ENCODE measurements at places on chromosomes 7 and 10.
A peak's percentile ranks its signal among the peaks of the same experiment; 100 is the strongest.

DNA sequence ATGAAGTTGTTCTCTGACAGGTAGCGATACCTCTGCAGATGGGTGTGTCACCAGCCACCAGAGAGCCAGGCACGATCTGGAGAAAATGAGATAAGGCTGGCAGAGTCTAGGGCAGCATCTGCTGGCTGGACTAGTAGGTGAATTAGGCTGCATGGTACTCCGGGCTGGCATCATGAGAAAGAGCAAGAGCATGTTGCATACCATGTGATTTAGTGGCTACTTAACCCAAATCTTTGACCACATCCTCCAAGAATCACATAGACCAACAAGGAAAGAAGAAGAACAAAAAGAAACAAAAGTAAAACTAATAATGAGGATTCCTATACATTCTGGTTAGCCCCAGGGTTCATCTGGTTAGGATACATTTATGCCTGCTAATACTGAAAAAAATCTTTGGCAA, 23.4 kb upstream of the FAM170B start:
- no peak for DNase-seq

DNA sequence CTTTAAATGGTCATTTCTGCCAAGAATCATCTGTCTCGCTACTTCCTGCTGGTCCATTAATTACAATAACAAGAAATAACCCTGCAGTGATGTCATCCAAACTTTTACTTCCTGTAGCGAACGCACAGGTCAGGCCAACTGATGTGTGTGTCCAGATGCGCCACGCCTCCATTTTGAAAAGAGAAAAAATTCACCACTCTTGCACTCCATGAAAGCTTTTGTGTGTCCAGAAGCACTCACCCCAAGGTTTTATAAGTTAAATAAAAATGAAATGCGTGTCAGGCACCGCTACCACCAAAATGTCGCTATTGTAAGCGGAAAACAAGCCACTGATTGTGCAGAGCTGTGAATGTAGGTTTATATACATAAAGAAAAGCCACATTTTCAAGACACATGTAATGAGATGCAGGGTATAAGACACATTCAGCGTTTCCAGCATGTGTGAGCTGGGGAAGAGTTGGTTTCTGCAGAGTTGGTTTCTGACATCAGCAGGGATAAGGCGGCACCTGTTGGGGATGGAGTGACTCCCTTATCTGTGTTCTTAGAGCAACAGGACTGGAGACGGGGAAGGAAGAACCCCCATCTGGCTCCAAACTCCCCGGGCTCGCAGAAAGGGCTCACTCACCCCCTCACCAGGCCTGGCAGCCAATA, 83.3 kb downstream of the CTBP2 start:
- no peak for DNase-seq

- DNase-seq = peak; percentile 84
Observed at GRCh38 chr7:44921607-44922350, 36.4 kb upstream of the PURB start.

DNA sequence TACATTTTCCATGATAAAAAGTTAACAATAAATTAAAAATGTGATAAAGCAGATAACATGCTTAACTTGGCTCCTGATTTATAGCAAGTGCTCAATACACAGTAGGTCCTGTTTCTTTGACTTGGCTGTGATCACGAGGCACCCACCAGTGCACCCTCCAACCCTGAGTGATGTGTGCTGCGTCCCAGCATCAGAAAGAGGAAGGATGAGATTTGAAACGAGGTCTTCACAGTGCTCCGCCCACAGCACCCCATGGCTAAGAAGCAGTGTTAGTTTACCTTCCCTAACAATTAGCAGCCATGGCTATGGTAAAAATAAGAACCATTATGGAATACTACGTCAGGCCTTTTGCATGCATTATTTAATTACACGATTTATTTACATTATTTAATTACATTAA, 292.0 kb upstream of the ZMIZ1 start:
- no peak for DNase-seq

DNA sequence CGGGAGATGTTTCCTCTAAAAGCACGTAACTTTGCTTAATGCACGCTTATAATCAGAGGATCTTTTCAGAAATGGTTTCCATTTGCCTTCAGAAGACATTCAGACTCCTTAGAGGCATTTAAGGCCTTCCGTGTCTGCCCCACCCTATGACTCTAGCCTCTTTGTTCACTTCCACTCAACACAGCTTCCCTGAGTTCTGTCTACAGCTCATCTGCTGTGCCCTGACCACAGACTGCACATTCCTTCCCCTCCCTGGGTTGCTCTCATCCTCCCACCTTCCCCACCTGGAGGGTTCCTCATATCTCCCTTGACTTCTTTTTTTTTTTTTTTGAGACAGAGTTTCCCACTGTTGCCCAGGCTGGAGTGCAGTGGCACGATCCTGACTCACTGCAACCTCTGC, 16.6 kb downstream of the FBH1 start:
- DNase-seq = no peak

- no peak for DNase-seq
Observed at GRCh38 chr7:26036092-26036491, 115.9 kb upstream of the NFE2L3 start.

GRCh38 chr7:55427800-55428199, 62.7 kb downstream of the LANCL2 start:
- DNase-seq = no peak

DNA sequence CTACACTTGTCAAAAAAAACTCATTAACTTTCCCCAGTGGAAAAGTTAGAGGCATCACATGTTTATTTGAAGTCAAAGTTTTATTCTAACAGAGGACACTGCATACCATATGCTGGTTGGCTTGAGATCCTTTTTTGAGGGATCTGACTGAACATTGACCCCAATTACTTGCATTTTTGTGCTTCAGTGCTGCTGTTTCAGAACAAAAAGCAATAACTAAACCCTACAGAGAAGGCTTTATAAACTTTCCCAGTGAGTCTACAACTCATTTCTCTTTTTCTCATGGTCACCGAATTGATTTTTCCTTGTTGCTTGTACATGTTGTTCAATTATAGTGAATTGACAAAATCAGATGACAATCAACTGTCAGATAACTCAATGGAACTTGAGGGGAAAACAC, 69.3 kb upstream of the PHYHIPL start:
- no peak for DNase-seq

- DNase-seq = no peak
Observed at GRCh38 chr7:11642841-11643240, 189.2 kb downstream of the THSD7A start.

DNA sequence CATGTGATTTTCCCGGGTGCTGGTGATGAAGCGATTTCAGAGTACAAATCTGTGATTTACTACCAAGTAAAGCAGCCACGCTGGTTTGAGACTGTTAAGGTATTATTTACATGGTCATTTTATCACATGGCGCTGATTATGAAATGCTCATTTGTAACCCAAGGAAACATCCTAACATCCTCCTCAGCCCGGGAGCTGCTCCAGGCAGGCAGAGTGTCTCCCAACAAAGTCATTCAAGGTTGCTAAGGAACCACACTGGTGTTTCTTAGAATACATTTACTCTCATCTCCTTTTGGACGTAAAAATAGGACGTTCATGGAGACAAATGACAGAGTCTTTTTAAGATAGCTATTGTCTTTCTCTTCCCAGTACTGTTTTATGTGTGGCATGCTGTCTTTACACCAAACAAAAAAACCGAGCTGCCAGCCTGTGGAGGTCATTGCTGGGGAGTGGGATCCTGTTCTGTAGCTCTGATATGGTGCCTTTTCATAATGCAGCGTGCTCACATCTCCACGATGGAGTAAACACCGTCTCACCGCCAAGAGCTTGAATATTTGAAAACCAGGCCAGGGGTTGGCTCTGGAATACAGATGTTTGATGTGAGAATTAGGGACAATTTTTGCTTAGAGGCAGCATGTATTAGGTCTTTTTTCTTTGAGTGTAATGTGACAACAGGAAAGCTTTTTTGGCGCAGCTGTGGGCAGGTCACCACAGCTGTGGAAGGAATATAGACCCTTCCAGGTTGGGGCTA, 119.6 kb downstream of the DOCK1 start:
- DNase-seq = no peak

DNA sequence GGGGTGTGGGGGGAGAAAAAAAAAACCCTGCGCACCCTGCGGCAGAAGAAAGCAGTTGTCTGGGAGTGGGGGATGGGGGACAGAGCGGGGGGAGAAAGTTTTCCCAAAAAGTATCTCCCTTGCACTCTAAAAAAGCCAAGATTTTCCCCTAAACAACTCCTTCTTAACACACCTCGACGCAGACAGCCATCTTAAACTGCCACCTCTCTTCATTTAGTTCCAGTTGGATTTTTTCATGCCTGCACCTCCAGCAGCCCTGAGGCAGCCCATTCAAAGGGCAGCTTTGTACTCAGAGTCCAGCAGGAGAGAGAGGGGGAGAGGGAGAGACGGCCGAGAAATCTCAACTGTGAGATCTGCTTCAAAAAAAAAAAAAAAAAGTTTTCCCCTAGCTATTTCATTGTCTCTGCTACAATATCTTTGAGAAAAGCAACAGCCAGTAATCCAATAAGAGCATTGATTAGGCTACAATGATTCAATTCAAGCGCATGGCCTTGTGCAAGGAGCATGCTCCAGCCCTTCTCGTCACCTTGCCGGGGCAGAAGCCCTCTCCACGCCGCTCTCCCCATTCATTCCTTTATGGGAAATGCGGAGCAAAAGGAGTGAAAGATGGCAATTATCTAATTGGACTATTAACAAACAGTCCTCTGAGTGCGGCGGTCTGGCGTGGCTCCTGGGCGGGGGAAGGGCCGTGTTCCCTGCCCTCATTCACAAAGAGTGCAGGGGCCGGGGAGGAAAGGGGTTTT, 939 bp upstream of the VAX1 start:
- no peak for DNase-seq

DNA sequence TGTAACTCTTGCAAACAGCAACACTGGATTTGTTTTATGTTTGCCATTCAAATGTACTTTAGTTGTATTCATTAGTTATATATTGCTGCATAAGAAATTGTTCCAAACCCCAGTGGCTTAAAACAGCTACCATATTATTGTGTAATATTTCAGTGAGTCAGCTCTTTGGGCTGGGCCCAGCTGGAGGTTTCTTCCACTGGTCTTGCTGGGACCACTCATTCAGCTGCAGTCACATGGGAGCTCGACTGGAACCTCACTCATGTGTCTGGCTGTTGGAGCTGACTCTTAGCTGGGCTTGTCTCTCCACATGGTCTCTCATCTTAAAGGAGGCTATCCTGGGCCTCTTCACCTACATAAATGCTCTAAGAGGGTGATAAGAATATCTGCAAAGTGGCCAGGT, 23.2 kb upstream of the PIP4K2A start:
- peak; percentile 10 for DNase-seq

DNA sequence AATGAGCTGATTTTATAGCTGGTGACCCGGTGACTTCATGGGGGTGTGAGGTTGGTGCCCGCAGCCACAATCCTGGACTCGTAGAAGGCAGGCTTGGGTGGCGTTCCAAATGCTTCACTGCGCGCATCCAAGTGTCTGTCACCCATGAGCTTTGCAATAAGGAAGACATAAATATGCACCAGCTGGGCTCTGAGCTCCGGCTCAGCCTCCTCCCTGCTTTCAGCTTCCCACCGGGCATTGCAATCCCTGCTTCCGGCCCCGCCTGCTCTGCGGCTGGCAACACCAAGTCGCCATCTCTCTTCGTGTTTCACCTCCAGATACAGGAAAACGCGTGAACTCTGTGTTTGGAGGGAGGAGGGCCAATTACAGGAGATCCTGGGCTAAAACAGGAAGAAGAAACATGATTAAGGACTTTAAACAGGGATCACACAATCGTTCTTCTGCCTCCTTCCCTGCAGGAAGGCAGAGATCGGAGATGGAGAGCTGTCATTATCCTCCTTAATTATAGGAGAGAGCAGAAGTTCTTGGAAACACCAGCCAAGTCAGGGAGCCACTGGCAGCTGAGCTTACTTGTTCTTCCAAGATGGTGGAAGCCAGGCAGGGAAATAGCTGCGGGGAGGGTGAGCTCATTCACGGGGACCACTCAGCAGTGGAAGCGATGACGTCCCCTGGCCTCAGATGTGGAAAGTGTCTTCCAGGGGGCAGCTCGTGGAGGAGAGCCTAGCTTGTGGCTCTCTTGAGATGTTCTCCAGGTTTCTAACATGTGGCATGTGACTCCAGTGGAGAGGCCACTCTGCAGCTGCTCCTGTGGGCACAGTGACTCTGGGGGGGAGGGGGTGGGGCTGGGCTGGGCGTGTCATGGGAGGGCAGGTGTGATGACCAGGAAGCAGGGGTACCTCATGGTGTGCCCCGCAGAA, 134.9 kb downstream of the CAMK1D start:
- no peak for DNase-seq

GRCh38 chr10:49176310-49177268, 11.6 kb downstream of the TMEM273 start:
- no peak for DNase-seq

DNA sequence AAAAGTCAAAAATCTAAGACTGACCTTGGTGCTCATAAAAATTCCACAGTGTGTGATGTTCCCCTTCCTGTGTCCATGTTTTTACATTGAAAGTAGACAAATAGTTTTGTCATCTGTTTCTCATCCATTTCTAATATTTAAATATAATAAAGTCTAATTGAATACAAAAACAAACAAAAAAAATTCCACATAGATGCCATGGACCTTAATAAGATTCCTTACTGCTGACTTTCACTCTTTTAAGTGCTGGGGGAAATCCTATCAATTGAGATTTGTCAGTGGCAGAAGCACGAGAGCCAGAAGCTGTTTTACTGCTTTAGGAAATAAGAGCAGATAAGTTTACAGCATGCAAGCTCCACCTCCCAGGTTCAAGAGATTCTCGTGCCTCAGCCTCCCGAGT, 310.0 kb downstream of the ABCA13 start:
- no peak for DNase-seq

DNA sequence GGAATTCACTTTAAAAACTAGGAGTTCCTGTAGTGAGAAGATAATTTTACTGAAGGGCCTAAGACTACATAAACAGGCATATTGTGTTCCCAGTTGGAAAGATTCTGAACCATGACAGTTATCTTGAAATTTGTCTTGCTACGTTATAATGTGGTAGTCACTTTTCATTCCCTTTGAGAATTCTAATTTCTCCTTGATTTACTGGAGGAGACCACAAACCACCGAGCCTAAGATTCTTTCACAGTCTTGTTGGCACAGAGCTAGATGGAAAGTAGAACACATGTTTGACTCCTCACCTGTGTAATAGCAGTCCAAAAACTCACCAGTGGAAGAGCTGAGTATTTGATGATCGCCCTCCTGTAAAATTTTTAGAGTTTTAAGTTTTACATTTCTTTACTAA, 4.9 kb downstream of the ARMC10 start:
- no peak for DNase-seq

GRCh38 chr7:89926701-89927100, 227.6 kb upstream of the STEAP1 start:
- DNase-seq = no peak

DNA sequence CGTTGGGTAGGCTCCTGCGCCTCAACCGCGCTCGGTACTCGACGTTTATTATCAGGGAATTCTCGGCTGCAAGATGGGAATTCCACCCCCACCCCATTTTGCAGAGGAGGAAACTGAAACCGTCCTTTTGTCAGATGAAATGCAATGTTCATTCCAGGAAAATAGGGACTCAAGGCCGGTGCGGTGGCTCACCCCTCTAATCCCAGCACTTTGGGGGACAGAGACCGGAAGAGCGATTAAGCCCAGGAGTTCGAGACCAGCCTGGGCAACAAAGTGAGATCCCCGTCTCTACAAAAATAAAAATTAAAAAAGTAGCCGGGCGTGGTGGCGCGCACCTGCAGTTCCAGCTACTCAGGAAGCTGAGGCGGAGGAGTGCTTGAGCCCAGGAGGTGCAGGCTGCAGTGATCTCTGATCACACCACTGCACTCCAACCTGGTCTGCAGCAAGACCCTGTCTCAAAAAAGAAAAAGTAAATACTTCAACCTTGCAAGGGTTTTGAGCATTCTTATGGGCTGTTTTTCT, 720 bp upstream of the RFC2 start:
- DNase-seq = no peak

GRCh38 chr10:27771231-27771630, 25.6 kb upstream of the MKX start:
- no peak for DNase-seq
